LoVo (cell line): ENCODE measurements at places on chromosomes 1 and 21.

DNA sequence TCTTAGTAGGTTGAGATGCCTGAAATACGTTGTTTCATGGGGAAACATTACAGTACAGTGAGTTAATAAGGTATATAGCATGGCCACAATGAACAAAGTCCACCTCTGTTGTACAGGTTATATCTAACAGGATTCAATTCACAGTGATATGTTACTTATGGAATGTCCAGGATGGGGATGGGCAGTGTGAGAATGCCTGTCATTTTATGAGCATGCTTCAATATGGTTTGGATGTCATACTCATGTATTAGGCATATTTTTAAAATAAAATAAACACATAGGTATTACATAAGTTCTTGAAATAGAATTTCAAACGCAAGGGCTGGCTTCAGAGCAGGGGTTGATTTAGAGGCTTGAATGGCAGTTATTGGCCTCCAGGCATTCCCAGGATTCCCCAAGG is 6.1 kb upstream of the PHLDA3 start:
- peak; percentile 63 for DNase-seq

DNA sequence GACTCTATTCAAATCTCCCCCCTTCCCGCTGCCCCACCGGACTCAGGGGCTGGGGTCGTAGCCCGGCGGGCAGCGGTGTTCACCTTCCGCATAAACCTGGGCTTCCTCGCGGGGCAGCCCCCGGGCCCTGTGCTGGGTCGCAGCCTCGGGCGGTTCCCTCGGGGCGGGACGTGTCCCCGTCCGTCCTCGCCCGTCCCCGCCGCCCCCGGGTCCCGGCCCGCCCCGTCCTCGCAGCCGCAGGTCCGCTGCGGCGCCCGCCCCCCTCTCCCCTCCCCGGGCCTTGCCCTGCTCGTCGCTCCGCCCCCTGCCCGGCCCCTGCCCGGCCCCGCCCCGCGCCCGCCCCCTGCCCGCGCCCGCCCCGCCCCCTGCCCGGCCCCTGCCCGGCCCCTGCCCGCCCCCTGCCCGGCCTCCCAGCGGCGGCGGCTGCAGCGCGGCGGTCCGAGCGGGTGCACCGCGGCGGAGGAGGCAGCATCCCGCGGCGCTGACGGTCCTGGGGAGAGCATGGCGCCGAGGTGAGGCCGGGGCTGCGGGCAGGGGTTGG is at the start of gene COL18A1:
TSS of gene COL18A1 (plus strand) at position 436 of the 541 bp plus-strand sequence. CDS start at position 502, 66 bp downstream.
- peak; percentile 31 for DNase-seq

- DNase-seq: no peak
These were observed 6.9 kb upstream of the TNNT2 start for GRCh38 chr1:201384406-201384782.

DNA sequence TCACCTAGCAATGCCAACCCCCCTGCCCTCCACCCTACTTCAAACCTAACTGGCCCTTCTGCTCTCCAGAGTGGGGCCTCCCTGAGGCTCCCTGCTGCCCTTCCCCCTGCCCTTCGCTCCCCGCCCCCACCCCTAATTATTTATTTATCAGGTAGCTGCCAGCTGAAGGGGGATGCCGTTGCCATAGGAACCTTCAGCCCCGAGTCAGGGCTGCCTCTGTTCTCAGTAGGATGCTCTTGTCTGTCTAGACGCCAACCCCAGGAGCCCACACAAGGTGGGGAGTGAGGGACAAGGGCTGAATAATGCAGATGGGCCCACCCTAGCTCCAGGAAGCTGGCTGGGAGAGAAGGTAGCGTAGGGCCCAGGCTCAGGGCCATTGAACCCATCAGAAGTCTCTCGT is 41.1 kb downstream of the NKAIN1 start:
- no peak for DNase-seq

DNA sequence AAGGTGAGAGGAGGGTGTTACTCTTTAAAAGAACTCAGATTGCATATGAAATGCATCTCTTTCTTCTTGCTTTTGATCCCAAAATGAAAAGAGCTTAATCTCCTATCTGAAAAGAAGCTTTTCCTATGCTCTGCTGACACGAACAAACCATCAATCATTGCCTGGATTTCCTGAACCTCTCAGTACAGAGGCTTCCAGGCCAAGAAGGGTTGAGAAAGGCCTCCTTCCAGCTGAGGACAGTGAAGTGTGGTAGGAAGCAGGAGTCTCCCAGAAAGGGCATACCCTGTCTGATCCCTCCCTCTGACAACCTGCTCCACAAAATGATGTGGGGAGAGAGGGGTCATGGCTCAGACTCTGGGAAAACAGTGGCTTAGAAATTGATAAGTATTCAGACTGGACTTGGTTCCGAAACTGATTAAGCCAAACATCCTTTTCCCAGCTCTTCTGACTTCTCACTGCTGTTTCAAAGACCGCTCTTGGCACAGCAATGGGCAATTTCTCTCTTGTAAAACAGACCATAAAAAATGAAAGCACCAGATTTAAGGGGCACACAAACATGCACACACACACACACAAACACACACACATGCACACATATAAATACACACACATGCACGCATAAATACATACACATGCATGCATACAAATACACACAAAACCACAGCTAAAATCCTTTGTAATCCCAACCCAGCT is 310.3 kb downstream of the SIPA1L2 start:
- no peak for DNase-seq

- no peak for DNase-seq
These were observed 107.1 kb upstream of the OLIG2 start for GRCh38 chr21:32918478-32919120.

DNA sequence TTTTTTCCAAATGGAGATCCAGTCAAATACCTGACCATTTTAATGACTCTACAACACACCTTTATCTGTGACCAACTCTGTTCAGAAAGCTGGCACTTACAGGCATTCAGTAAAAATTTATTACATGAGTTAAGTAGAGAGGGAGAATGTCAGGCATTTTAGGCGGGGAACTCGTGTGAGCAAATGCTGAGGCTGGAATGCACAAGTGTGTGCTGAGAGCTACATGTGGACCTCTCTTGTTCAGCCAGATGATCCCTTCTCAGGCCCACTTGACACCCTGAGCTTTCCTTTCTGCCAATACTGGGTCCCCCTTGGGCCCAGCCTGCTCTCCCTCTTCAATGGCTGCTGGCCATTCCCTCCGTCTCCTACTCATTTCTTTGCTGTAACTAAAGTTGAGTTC is 11.7 kb downstream of the PPIH start:
- DNase-seq: no peak

GRCh38 chr1:183090391-183091006 is 67.3 kb downstream of the LAMC1 start:
- no peak for DNase-seq

DNA sequence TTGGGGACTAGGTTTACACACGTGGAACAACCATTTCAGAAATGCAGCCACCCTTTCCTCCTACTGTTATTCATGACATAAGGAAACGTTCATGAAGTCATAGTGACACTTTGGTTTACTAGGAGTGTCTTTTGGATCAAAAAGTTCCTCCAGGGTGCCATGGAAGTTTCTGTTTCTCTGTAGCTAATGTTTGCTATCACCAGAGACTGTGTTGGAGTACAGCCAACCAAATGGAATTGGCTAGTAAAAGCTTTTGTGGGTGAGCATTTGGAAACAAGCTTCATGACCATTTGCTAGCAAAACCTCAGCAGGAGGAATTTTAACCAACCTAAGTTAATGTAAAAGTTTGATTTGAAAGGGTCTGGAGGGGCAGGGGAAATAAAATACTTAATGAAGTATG is 43.9 kb upstream of the ADGRL2 start:
- no peak for DNase-seq

GRCh38 chr1:9371391-9371935 is 78.8 kb downstream of the SPSB1 start:
- no peak for DNase-seq

GRCh38 chr1:195663549-195664280 is 944.5 kb downstream of the KCNT2 start:
- DNase-seq: peak; percentile 11

GRCh38 chr1:243842161-243842560 is 7.9 kb downstream of the AKT3 start:
- no peak for DNase-seq

DNA sequence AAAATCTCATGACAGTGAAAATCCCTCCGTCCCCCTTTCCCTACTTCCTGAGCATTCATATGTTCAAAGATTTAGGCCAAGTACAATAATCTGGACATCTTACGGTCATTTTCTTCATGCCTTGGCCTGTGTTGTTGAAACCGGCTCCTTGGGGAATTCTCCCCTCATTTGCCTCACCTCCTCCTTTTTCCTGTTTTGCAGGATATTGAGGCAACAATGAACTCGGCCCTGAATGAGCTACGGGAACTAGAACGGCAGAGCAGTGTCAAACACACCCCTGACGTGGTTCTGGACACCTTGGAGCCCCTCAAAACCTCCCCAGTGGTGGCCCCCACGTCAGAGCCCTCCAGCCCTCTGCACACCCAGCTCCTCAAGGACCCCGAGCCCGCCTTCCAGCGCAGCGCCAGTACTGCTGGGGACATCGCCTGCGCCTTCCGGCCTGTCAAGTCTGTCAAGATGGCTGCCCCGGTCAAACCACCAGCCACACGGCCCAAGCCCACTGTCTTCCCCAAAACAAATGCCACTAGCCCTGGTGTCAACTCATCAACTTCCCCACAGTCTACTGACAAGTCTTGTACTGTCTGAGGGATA is 9.3 kb upstream of the IKBKE start:
- DNase-seq: no peak

DNA sequence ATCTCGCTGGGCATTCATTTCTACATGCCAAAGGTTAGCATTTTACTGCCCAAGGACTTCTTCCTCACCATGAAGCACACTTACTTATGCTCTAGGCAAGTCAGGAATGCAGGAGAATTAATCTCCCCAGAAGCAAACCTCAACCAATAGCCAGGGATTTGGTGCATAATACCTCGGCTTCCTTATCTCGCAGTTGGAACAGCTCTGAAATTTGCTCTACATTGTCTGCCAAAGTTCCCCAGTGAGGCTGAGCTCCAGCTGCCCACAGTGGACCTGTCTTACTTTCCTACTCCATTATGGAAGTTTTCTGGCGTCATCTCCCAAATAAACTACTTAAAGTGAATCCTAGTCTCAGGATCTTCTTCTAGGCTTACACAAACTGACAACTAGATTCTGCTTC is 57.6 kb upstream of the PPM1J start:
- DNase-seq: no peak

DNA sequence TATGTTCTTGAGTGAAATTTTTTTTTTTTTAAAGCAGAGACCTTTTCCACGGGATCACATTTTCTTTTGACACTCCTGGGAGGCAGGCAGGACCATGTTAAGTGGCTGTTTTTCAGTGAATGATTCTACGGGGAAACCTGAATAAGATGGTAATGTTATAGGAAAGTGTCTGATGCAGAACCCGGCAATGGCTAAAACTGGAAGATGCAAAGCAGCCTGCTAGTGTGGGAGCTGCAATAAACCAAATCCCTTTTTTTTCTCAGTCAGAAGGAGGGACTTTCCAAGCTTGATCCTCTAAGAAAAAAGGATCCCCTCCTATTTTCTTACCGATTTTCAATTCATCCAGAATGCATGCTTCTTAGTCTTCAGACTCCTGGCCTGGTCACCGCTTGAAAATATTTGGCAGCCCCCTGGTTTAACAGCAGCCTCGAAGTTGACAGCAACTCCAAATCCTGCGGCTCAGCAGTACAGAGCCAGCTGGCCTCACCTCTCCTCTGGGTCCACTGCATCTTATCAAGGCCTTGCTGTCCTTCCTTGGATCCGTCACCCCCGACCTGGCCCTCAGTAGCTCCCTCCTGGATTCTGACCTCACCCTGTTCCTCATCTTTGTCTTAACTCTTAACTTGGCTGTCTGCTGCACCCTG is 5.6 kb downstream of the MX2 start:
- no peak for DNase-seq

- peak; percentile 93 for DNase-seq
These were observed at the start of gene RBM34 for GRCh38 chr1:235160957-235161684. Gene RBM34 (minus strand): TSS chr1:235161250. CDS start chr1:235161226, 24 bp downstream.
